ENCODE measurements at places on chromosomes 3 and 15.

- DNase-seq: no peak
Observed at GRCh38 chr3:142614059-142614626, 17.9 kb downstream of the PLS1 start.

GRCh38 chr3:176799675-176800074 is 397.6 kb downstream of the TBL1XR1 start:
- DNase-seq: no peak

GRCh38 chr3:117788061-117788460 is 1078.5 kb downstream of the TUSC7 start:
- DNase-seq: no peak

DNA sequence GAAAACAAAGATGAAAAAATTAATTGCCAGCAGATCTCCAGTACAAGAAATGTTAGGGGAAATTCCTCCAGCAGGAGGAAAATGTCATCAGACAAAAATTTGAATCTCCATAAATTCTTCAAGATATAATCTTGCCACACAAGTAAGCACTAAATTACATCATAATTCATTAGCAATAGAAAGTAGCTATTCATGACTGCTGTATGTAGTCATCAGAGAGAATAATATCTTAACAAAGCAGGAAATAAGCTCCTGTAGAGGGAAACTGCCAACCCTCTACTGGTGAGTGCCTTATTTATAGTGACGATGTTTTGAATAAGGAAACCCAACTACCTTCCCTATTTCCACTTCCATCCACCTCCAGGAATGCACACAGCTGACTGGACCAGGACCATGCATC is 15.8 kb upstream of the SLC27A2 start:
- DNase-seq: no peak

DNA sequence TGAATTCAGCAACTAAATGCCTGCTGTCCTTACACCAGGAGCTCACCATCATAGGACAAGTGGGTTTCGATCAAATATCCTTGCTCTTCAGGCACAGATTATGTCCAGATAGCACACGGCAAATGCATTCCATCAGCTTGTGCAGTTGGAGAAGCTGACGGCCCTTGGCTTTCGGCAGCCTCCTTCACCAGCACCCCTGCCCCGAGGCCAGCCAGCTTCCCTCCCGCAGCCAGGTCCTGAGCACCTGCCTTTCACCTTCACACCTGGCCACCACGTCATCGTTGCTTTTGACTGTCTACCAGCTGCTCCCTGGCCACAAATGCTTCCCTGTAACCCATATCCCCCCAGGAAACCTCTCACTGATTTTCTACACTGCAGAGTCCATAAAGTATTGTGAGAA is 355.5 kb downstream of the OCA2 start:
- no peak for DNase-seq

- no peak for DNase-seq
Observed at GRCh38 chr3:131217296-131217741, 164.3 kb upstream of the NUDT16 start.

DNA sequence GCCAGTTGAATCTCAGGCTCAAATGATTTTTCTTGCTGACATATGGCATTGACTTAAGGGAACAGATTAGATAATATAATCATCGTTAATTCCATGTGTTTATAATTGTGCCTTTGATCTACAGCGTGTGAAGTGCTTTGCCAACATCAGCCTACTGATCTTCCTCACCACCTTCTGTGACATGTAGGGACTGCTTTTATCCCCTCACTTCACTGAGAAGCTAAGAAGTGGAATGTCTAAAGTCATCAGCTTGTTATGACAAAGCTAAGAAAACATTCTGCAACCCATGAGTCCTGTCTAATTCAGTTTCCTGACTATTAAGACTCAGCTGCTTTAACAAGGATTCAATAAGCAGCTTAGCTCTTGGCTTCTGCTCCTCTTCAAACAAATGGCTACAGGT is 106.0 kb downstream of the MYH15 start:
- DNase-seq: no peak

GRCh38 chr3:168162172-168162571 is 66.4 kb upstream of the GOLIM4 start:
- DNase-seq: no peak

GRCh38 chr15:63190769-63191649 is 1.6 kb downstream of the RAB8B start:
- DNase-seq: no peak

- no peak for DNase-seq
Observed at GRCh38 chr3:197953325-197953724, 3.3 kb downstream of the RPL35A start.

- no peak for DNase-seq
Observed at GRCh38 chr3:139281096-139281495, 62.7 kb upstream of the MRPS22 start.

- DNase-seq: no peak
Observed at GRCh38 chr3:66076861-66077470, 38.2 kb upstream of the MAGI1 start.

GRCh38 chr3:189344996-189345395 is 173.2 kb downstream of the TPRG1 start:
- DNase-seq: no peak

- no peak for DNase-seq
Observed at GRCh38 chr15:68630211-68630555, 51.4 kb downstream of the CORO2B start.

DNA sequence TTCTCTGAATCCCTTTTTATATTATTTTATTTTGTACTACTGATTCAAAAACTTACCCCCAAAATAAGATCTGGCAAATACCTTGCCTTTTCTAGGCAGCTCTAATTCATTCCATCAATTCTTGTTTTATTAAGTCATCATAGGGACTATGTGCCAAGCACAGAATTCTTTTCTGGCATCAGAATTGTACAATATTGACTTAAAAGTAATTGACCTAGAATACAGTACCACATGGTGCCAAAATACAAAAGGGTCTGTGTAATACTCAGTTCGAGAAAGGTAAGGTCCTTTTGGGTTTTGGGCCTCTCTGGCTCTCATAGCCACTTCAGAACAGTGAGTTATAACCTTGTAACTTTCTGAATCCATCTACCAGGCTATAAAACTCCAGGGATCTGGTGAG is 46.2 kb downstream of the KBTBD8 start:
- no peak for DNase-seq

- no peak for DNase-seq
Observed at GRCh38 chr15:44910981-44911625, 45.4 kb upstream of the TERB2 start.

DNA sequence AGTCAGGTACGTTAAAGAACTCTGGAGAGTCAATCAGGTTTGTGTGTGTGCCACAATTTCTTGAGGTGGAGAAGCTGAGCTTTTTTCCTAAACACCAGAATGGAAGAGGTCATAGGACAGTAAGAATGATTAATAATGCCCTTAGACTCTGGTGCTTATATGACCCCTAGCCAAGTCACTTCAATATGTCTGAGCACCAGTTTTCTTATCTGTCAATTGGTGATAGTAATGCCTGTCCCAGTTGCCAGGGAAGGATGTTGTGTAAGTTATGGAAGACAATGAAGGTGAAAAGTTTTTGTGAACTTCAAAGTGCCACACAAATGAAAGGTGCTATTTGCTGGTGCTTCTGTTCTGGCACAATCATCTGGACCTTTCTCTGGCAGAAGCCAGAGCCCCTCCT is 22.2 kb upstream of the DLG1 start:
- DNase-seq: no peak

All from cortex of kidney (tissue), 1 donor.